MG63 (cell line): ENCODE measurements at places on chromosomes 6 and 20. TPM values are rescaled to one million over a fixed set of nuclear protein-coding genes. Genes with fewer than 3 reads are reported as not detected.
A peak's percentile ranks its signal among the peaks of the same experiment; 100 is the strongest.

DNA sequence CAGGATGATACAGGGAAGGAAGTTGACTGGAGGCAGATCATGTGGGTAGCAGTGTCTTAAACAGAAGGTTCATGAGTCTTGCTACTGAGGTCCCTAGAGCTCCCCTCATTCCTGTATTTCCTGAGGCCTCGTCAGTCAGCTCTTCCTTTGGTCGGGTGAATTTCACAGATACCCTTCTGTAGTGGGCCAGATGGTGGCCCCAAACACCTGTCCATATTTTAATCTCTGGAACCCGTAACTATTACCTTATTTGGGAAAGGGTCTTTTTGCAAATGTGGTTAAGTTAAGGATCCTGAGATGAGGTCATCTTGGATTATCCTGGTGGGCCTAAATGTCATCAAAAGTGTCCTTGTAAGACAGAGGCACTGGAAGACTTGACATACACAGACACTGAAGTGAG, 9.6 kb downstream of the KCNS1 start:
- DNase-seq, result no peak

The ISM1 gene
- not detected in 2 replicates for total RNA-seq

The KCNK17 gene
- not detected in 2 replicates for total RNA-seq

The KCNQ2 gene
- 0.92 TPM in 1 of 2 replicates, not detected in the other for total RNA-seq

DNA sequence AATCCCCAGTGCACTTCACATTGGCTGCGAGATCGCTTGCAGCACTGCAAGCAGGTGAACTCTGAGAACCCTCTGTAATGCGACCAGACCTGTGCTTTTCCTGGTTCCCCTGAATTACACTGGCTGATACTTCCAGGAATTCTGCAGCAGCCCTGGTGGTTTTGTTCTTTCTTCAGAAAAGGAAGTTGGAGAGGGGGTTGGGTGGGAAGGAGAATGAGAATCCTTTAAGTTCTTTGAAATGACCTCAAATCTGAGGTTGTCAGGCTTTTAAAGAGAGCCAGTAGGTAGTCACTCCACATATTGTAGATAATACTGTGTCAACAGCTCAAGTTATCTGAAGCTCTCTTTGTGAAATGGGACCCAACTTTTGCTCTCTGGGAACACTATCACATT, 62.4 kb downstream of the GCNT2 start:
- DNase-seq, result no peak

GRCh38 chr20:588932-589672, 21.0 kb downstream of the TCF15 start:
- DNase-seq, result no peak

DNA sequence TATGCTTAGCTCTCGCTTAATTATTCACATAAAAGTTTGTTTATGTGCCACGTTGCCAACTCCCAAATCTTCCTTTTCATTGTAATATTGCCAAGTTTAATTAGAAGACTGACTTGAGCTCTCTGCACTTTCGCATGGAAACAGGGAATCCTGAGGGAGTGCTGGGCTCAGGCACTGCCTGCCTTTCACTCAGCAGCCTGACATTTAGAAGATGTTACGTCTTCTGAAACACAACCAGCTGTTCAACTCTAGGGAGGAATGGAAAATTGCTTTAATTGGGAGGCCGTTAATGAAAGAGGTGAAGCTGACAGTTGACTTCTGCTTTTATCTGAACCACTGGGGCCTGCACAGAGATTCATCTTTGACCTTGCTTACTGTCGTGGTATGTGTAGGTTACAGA, 77.4 kb upstream of the MTHFD1L start:
- no peak for DNase-seq

- no peak for DNase-seq
Observed at GRCh38 chr6:79246891-79247290, 12.4 kb upstream of the HMGN3 start.

GRCh38 chr20:62622877-62623487, 19.3 kb upstream of the SLCO4A1 start:
- no peak for DNase-seq

The POPDC3 gene
- 1.8 and 2.2 TPM in 2 replicates for total RNA-seq

The TMEM217 gene
- total RNA-seq, result 0.17 and 0.36 TPM in 2 replicates

DNA sequence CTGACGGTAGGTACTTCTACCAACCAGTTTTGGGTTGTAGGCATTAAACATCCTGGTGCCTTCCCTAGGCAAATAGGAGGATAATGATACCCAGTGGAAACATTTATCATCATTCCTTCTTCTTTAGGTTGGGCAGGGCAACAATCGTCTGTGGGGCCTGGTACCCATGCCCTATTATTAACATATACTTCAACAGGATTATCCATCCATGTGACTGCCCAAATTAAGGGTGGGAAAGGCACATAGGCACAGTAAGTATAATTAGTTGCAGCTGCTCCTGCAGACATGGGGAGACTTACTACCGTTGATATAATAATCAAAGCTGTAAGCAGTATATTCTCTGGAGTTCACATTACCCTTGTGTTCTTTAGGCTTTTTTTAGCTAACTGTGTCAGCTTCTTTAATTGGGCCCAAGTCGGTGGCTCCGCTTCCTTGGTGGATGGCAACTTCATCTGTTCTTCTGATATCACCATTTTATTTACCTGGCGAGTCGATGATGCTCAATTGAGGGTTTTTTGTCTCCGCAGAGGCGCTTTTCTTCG, 16.8 kb downstream of the RPL7L1 start:
- no peak for DNase-seq

The CGA gene
- total RNA-seq, result not detected in 2 replicates

The LAMA4 gene
- 13.0 and 52.1 TPM in 2 replicates for total RNA-seq

- DNase-seq, result no peak
Observed at GRCh38 chr20:2342243-2342642, 38.5 kb upstream of the TGM6 start.

DNA sequence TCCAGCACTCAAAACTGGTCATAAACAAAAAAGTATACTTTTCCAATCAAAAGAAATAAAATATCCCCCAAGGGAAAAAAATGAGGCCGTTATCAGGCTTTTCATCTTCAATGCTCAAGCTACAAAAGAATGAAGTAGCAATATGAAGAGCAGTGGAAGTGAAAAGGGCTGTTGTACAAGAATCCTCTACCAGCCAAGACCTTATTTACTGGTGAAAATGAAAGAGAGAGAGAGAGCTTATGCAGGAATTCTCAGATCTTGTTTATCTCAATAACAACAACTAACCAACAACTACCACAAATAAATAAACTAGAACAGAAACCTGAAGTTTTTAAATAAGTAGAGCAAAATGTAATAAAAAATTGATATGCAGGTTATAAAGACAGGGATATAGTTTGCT, 400.6 kb downstream of the HDGFL1 start:
- no peak for DNase-seq

The POM121L2 gene
- total RNA-seq, result not detected in 2 replicates

GRCh38 chr6:80480421-80481157, 374.1 kb downstream of the BCKDHB start:
- no peak for DNase-seq

DNA sequence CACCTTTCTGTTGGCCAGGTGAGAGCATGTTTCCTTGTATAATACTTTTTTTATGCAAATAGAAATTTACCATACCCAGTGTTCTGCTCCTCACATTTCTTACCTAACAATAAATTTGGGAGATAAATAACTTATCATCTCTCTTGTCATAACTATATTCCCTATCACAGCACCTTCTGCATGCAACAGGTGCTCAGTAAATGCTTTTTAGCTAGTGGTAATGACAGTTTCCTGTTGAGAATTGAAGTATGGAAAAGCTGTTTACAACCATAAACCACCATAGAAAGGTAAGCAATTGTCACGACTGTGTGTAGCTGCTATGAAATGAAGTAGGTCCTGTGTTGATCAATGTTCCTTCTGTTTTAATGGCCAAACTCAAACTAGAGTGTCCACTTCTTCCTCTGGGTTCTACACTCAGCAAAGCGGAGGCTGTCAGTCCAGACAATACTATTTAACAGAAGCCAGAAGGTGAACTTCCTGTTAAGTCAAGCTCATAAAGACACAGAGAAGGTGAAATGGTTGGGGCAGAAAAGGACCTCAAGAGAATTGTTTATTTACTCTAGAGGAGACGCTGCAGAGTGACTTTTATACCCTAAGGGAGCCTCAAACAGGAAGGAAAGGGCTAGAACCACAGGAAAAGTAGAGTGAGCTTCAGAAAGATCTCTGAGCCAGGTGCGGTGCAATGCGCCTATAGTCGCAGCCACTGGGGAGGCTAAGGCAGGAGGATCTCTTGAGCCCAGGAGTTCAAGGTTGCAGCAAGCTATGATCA, 84.0 kb upstream of the SLC22A16 start:
- DNase-seq, result no peak

The DCDC2 gene
- total RNA-seq, result not detected in 2 replicates

The GPX5 gene
- total RNA-seq, result not detected in 2 replicates

The CD83 gene
- total RNA-seq, result 0.89 and 2.2 TPM in 2 replicates

DNA sequence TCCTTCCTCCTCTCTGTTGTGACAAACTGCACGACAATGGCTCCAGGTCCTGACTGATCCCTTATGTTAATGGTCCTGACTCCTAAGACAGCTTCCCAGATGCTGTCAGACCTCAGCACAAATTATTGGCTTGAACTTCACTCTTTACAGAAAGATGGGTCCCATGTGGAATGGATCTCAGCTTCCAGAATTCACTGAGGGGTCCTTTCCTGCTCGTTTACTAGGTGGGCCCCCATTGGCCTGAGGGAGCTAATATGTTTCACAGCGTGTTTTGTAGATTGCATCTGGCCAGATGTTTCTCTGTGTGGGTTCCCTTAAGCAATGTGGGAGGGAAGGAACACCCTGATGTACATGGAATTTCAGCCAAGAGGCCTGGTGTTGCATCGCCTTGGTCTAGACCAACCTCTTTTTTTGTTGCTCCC, 826.6 kb downstream of the MAFB start:
- DNase-seq, result no peak

- no peak for DNase-seq
Observed at GRCh38 chr20:36644706-36645095, 1.3 kb downstream of the SLA2 start.

The TNF gene
- not detected in 2 replicates for total RNA-seq

The SYCP2 gene
- total RNA-seq, result 0.16 and 1.2 TPM in 2 replicates

- no peak for DNase-seq
Observed at GRCh38 chr6:148244217-148244935, 98.3 kb upstream of the SASH1 start.

DNA sequence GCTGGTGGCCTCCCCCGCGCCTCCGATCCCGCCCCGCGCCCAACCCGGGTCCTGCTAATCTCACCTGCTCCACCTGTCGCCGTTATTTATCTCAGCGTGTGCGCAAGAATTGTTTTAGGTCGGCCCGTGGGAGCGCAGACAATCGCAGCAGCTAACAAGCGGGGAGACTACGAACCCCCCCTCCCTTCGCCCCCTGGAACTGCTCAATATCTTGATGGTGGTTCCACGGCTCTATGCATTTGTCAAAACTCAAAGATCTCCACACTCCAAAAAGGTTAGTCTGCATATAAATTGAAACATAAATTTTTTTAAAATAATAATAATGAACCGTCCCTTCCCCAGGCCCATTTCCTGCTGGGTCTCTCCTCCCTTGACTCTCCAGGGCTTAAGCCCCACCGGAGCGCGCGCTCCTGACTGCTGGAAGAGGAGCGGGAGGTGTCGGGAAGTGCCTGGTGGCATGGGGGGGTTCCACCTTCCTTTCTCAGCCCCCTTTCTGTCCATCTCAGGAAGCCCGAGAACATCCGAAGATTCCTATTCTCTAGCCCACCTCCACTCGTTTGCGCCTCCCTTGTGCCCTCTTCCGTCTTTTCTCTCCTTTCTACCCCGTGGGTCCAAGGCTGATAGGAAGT, 1.6 kb upstream of the MDGA1 start:
- no peak for DNase-seq

DNA sequence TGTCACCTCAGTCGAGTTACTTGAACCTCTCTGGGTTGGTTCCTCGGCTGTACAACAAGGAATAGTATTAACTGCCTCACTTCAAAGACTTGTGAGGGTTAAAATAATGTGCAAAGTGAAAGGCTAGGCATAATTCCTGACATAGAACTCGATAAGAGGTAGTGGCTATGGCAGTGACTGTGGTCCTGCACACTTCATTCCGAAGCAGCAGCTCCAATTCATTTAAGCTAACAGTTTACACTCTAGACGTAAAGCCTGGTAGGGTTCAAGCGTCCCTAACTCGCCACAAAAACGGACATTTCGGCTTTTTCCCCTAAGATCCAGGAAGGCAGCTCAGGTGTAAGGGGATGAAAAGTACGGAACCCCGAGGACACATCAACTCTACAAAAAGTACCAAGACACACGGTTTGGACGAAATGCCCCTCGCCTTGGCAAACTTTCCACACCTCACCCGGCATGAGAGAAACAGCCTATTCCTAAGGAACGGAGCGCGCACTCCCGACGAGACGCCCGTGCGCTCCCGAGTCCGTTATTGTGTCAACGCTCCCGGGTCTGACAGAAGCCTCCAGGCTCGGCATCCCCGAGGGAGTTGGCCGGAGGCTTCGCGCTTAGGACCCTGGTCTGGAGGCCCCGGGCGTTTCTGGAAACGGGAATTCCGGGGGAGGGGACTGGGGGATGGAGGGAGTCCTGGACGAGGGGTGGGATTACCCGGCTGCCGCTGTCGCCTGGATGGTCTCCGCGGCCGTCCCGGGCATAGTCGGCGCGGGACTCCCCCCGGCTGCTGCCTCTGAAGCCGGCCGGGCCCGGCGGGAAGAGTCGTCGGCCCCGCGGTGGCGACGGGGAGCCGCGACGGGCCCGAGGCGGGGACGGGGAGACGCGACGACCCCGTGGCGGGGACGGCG, 937 bp downstream of the ZNF318 start:
- DNase-seq, result peak; percentile 13

- no peak for DNase-seq
Observed at GRCh38 chr20:7883309-7883708, 56.9 kb downstream of the HAO1 start.

DNA sequence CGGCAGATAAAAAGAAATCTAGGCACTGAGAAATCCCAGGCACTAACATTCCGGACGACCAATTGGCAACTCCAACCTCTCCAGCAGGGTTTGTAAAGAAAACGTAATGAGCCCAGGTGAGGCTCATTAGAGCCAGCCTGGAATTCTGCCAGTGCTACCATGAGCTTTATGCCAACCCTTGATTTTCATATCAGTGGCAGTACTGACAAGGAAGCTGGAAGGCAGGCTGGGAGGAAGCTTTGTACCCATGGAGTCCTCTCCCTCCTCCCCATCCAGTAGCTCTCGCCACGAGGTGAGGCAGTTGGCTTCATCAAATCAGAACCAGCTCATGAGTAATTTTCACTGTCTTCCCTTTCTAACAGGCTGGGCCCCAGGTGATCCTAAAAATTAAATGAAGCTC, 250.2 kb downstream of the ZNF217 start:
- no peak for DNase-seq

The PCMTD2 gene
- 42.4 and 79.3 TPM in 2 replicates for total RNA-seq

The ZNF311 gene
- 1.4 TPM in 2 replicates for total RNA-seq

The TNFRSF6B gene
- not detected in 2 replicates for total RNA-seq

GRCh38 chr20:60212695-60213094, 254.5 kb downstream of the CDH26 start:
- DNase-seq, result no peak
